ENCODE measurements at places on chromosomes 1 and 21. TPM values are rescaled to one million over a fixed set of nuclear protein-coding genes. Genes with fewer than 3 reads are reported as not detected.

DNA sequence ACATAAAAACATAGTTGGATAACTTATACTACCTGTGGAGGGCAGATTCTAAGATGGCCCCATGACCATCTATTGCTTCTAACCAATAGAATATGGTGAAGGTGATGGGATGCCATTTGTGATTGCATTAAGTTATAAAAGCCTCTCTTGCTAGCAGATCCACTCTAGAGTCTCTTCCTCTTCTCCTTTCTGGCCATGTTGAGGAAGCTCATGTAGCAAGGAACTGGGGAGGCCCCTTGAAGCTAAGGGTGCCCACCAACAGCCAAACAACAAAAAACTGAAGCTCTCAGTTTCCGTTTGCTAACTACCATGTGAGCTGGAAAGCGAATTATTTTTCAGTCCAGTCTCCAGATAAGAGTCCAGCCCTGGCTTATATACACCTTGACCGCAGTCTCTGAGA, 16.0 kb upstream of the AGO1 start:
- H3K36me3 ChIP-seq = no peaks in the 10 kb centered on the region
- no peak overlapping the region for H3K27ac ChIP-seq
- DNase-seq = no peak

DNA sequence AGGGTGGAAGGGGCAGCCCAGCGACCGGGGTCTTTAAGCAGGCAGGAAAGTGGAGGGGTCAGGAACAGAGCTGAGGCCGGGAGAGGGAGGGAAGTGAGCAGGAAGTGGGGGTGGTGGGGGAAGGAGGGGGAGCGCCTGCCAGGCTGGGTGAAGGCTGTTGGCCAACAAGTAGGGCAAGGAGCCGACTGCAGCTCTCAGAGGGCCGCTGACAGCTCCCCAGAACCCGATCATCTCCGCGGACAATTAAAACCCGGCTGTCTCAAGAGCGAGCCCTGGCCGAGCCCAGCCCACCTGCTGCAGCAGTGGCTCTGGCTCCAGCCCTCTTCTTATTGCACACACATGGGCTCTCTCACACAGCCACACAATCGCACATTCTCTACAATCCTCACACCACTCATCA, 51.6 kb downstream of the GRIK3 start:
- H3K4me1 ChIP-seq = no peaks in the 10 kb centered on the region
- no peak overlapping the region for H3K27ac ChIP-seq
- no peak for DNase-seq
- H3K27me3 ChIP-seq = no peaks in the 10 kb centered on the region
- no peaks in the 10 kb centered on the region for H3K36me3 ChIP-seq

GRCh38 chr1:223700942-223701637, 11.2 kb upstream of the CAPN2 start:
- peaks cover 74% of the 10 kb centered on the region for H3K4me1 ChIP-seq
- no peaks in the 10 kb centered on the region for H3K36me3 ChIP-seq
- DNase-seq = peak; percentile 86

DNA sequence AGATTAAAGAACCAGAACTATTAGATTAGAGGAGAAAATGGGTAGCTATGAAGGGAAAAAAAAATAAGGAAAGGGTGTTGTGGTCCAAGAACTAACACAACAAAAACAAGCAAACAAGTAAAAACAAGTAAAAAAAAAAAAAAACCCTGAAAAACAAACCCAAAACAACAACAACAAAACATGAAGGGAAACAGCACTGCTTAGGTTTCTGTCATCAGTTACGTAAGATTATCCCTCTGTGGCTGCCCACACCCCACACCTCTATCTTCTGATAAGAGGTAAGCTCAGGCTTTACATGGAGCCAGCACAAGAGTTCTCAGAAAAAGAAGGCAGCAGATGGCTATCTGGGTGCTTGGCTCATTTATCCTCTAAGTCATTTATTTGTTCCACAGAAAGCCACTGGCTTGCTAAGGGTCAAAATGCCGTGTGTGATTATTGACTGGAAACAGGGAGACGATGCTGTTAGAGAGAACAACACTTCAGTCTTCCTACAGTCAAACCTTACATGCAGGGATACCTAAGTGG, 57.5 kb downstream of the KIAA0319L start:
- H3K27ac ChIP-seq = no peak overlapping the region
- DNase-seq = no peak
- no peaks in the 10 kb centered on the region for H3K4me1 ChIP-seq
- H3K36me3 ChIP-seq = peaks cover 14% of the 10 kb centered on the region

DNA sequence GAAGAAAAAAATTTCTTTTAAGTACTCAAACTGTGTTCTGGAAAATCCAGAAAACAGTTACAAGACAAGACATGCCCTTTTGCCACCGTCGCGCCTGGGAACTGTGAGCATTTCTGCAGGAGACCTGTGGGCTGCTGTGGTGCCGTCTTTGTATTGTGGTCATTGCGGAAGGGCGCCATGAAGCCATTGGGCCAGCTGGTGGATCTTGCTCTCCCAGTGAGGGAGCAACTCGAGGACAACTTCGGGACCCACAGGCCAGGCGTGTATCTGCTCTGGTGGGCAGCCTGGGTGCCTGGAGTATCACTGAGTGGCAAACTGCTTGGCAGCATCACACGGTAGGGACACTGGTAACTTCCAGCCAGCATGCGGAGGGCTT, 3.8 kb upstream of the THEMIS2 start:
- peaks cover 13% of the 10 kb centered on the region for H3K4me1 ChIP-seq
- DNase-seq = no peak
- no peaks in the 10 kb centered on the region for H3K36me3 ChIP-seq

DNA sequence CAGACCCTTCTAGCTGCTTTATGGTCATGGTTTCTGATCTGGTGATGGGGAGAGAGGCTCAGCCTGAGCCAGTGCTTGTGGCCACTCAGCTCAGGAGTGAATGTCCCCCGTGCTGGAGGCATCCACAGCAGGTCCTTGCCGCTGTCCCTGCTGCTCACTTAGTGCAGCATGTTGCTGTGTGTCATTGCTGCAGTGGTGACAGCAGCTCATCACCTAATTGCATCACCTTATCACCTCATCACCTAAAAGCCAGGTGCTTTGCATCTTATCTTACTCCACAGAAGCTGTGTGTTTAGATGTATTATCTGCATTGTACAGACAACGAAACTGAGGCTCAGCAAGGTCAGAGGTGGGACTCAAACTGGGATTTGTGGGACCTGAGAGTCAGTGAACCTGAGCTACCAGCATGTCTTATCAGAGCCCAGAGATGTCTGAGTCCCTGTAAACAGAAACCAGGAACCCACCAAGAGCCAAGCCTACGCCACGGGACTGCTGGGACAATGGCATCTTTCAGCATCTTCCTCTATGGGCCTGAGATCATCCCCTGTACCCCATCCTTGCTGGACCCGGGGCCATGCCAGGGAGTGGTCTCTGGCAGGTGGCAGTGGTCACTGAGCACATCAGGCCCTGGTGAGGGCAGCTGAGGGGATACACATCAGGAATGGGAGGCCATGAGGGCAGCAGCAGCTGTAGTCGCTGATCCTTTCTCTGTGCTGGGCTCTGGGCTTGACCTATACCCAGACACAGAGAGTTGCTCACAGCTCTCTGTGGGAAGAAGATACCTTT, 6.5 kb downstream of the PODN start:
- H3K36me3 ChIP-seq = no peaks in the 10 kb centered on the region
- DNase-seq = peak; percentile 75
- no peaks in the 10 kb centered on the region for H3K27me3 ChIP-seq
- no peak overlapping the region for H3K27ac ChIP-seq

DNA sequence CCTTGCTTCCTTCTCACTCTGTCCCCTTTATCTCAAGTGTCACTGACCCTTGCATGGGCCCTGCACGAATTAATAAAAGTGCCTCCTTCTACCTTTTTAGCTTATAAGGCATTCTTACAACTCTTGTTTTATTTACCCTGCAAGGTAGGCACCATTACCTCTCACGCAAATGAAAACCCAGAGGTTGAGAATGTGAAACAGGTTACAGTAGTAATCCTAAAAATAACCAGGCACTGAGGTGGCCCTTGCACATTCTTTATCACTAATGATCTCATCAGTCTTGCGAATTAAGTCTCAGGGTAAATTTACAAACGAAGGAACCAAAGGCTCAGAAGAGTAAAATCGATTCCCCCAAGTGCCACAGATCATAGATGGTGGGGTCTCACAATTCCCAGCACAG, 3.7 kb downstream of the GLIS1 start:
- H3K27me3 ChIP-seq = no peaks in the 10 kb centered on the region
- peaks cover 5% of the 10 kb centered on the region for H3K36me3 ChIP-seq
- no peak for DNase-seq
- peak overlapping the region; percentile 81 for H3K4me3 ChIP-seq

- peak overlapping the region; percentile 90 for H3K27ac ChIP-seq
- H3K27me3 ChIP-seq = no peaks in the 10 kb centered on the region
- H3K4me3 ChIP-seq = peak overlapping the region; percentile 42
- DNase-seq = no peak
- H3K4me1 ChIP-seq = peaks cover 65% of the 10 kb centered on the region
Measured at GRCh38 chr1:68221980-68222373, 10.3 kb downstream of the WLS start.

DNA sequence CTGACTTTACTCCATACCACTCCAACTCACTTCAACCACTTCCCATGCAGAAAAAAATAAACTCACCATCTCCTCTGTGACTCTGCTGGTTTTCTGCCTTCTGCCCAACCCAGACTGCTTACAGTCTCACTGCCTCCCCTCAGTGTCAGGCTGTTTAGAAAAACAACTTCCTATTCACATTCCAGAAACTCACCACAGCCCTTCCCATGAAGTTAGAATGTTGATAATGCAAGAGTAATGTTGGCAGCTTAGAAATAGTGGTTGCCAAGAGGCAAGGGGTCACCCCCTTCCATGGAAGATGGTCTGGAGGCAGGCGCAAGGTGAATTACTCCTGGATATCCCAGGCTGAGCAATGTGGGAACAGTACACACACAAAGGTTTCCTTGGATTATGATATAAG, at the start of gene SELP:
SELP (minus strand) TSS at position 119 of the 400 bp plus-strand sequence; CDS start at position 69, 50 bp downstream.
- no peaks in the 10 kb centered on the region for H3K27me3 ChIP-seq
- H3K4me3 ChIP-seq = no peak within 1 kb of the TSS
- H3K27ac ChIP-seq = no peak within 1 kb of the TSS
- DNase-seq = no peak
- H3K36me3 ChIP-seq = no peaks in the 10 kb centered on the region

GRCh38 chr1:1873186-1873585, 17.7 kb downstream of the GNB1 start:
- H3K36me3 ChIP-seq = peaks cover 6% of the 10 kb centered on the region
- no peak overlapping the region for H3K27ac ChIP-seq
- H3K27me3 ChIP-seq = no peaks in the 10 kb centered on the region

GRCh38 chr1:26280333-26281042, 602 bp downstream of the SH3BGRL3 start:
- peak overlapping the region; percentile 92 for H3K27ac ChIP-seq
- no peaks in the 10 kb centered on the region for H3K27me3 ChIP-seq
- H3K4me1 ChIP-seq = peaks cover 81% of the 10 kb centered on the region
- H3K36me3 ChIP-seq = peaks cover 3% of the 10 kb centered on the region
- H3K4me3 ChIP-seq = peak overlapping the region; percentile 86

- H3K4me1 ChIP-seq = peaks cover 69% of the 10 kb centered on the region
- no peaks in the 10 kb centered on the region for H3K27me3 ChIP-seq
- H3K36me3 ChIP-seq = peaks cover 3% of the 10 kb centered on the region
Measured at GRCh38 chr1:112402682-112403643, 6.9 kb downstream of the CTTNBP2NL start.

DNA sequence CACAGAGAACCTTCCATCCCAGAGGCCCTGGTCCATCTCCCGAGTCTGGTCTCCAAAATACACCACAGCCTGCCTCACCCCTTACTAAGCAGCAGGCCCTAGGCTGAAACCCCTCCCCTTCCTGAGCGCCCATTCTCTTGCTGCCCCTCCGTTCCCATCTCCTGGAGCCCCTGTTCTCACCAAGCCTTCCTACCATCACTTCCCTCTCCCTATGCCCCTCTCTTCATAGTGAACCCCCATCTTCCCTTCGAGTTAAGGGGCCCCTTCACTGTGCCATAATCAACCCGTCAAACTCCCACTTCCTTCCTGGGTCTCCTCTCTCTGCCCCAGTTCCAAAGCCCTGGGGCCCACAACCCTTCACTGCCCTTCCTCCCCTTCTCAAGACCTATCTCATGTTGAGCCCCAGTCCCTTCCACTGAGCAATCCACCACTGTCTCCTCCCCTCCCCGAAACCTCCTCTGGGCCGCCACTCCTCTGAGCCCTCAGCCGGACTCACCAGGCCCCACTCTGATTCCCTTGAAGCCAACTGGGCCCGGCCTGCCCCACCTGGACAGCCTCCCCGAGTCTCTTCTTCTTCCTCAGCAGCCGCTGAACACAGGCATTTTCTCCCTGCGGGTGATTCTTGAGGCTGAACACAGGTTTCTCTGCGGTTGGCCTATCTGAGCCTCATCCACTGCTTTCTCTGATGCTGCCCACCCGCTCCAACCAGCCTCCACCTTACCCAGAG, 42.2 kb upstream of the WASF2 start:
- no peaks in the 10 kb centered on the region for H3K27me3 ChIP-seq
- H3K36me3 ChIP-seq = peaks cover 31% of the 10 kb centered on the region
- no peak overlapping the region for H3K4me3 ChIP-seq

DNA sequence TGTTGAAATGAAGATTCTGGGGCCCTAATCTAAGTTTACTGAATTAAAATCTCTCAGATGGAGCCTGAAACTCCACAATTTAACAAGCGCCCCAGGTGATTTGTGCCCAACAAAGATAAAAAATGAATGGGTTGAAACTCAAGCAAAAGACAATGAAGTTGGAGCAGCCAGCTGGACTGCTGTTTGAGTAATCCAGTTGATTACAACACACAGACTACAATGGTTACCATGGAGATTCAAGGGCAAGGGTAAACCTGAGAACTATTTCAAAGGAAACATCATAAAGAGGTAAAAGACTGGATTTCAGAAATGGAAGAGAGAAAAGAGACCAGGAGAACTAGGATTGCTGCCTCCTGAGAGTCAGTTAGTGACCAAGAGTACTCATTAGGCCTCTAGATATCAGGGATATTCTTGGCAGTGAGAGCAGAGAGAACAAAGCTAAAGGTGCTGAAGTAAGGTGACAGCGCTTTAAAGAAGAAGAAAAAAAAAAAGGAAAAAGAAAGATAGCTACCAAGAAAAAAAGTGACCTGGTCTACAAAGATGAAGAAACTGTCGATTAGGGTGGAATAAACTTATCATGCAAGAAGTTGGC, 44.5 kb downstream of the LRRC53 start:
- no peak overlapping the region for H3K4me3 ChIP-seq
- DNase-seq = no peak
- peaks cover 20% of the 10 kb centered on the region for H3K27me3 ChIP-seq
- H3K4me1 ChIP-seq = no peaks in the 10 kb centered on the region
- no peaks in the 10 kb centered on the region for H3K36me3 ChIP-seq
- H3K27ac ChIP-seq = no peak overlapping the region

ETNK2 gene
- total RNA-seq = 15.4 TPM

OR2T35 gene
- total RNA-seq = not detected

KLF17 gene
- not detected for total RNA-seq

RUNX3 gene
- not detected for total RNA-seq

REG4 gene
- not detected for total RNA-seq

CYYR1 gene
- total RNA-seq = 4.7 TPM

LIPI gene
- not detected for total RNA-seq

All from osteocyte (in vitro differentiated cells).